ENCODE measurements at places on chromosomes 4 and X.

- no peak for DNase-seq
Measured at GRCh38 chr4:40733752-40734151, 16.0 kb upstream of the NSUN7 start.

GRCh38 chrX:150348365-150348764 is 14.8 kb upstream of the MAMLD1 start:
- no peak for DNase-seq

DNA sequence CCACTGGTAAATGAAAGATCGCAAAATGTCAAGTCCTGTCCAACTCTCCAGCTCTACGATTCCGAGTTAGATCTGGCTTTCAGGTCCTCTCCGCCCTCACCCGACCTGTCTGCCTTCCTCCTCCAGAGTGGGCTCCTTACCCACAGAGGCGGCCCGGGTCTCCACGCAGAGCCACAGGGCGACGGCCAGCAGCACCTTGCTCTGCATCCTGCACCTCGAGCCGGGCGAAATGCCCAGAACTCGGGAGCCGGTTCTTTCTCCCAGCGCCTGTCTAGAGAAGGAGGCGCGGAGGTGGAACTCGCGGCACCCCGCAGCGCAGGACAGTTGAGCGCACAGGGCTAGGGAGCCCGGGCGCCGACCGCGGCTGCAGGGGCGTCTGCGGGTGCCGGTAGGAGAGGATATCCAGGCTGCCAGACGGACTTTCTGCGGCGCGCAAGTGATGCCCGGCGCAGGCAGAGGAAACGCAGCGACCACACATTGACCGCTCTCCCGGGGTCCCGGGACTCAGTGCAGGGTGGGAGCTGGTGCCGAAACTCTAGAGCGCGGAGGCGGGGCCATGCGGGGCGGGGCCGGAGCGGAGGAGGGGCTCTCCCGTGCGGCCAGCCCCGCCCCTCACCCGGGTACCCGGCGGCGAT is at the start of gene KDR:
TSS of gene KDR (minus strand) at position 509 of the 635 bp plus-strand sequence. CDS start at position 207, 302 bp downstream.
- no peak for DNase-seq

GRCh38 chrX:42708222-42708621 is 69.7 kb downstream of the PPP1R2C start:
- DNase-seq = no peak

- DNase-seq = no peak
Measured at GRCh38 chrX:38887222-38887621, 86.0 kb downstream of the MID1IP1 start.

- DNase-seq = no peak
Measured at GRCh38 chr4:159224408-159224807, 121.5 kb downstream of the RAPGEF2 start.

GRCh38 chr4:105989485-105990242 is 94.4 kb downstream of the NPNT start:
- DNase-seq = no peak

DNA sequence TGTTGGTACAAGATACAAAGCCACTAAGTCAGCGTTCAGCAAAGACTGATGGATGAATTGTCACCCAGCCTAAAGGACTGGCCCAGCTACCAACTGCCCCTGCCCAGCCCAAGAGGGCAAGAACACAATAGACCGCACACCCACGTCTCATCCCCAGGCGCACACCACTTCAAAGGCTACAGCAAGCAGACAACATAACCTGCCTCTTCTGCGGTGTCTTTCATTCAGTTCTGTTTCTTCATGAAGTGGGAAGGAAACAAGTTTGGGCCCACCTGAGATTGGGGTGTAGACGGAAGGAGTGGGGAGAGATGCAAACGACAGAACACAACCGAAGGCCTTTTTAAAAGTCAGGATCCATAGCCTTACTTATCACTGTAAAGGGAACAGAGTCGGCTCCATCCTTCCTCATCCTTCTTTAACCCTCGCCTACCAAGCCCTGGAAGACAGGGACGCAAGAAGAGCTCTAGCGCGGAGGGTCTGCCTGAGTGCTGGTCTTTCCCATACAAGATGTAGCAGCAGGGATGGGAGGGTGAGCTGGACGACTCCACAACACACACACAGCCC is 691 bp downstream of the SCARB2 start:
- peak; percentile 28 for DNase-seq

GRCh38 chr4:112509243-112510141 is 6.5 kb downstream of the NEUROG2 start:
- DNase-seq = no peak

GRCh38 chrX:2504706-2505332 is 4.0 kb upstream of the DHRSX start:
- DNase-seq = no peak

- no peak for DNase-seq
Measured at GRCh38 chrX:13357925-13358324, 38.1 kb upstream of the ATXN3L start.

DNA sequence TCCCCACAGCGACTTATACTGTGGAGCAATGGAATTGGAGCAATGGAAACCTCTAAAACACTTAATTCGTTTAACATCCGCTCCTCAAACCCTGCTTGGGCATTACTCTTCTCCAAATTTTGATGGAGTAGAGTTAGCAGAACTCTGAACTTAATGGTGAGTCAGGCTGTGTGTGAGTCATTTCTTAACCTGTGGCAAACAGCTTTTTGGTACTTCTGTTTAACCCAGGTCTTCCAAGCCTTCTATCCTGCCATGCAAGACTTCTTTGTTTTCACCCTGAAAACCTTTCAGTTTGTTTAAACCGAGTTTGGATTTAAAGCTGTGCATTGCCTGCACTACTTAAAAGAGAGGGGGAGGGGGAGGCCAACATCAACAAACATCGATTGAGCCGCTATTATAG is 3.6 kb upstream of the AMOT start:
- DNase-seq = no peak

DNA sequence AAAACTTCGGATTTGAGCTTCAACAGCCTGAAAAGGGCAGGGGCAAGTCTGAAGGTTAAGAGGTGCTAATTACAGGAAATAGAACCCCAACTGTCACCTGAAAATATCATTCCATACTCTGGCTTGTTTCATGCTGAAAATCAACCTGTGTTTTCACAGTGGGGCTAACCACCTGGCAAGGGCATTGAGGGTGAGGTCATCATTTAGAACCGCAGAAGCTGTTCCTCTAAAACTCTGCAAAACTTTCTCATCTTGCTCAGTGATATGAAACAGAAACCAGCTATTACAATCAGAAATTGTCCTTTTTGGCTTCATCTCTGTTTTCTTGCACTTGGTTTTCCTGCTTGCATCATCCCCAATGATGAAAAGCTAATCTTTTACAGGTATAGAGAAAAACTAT is 247.6 kb downstream of the DCLK2 start:
- no peak for DNase-seq

- no peak for DNase-seq
Measured at GRCh38 chr4:177455561-177455970, 13.3 kb upstream of the AGA start.

DNA sequence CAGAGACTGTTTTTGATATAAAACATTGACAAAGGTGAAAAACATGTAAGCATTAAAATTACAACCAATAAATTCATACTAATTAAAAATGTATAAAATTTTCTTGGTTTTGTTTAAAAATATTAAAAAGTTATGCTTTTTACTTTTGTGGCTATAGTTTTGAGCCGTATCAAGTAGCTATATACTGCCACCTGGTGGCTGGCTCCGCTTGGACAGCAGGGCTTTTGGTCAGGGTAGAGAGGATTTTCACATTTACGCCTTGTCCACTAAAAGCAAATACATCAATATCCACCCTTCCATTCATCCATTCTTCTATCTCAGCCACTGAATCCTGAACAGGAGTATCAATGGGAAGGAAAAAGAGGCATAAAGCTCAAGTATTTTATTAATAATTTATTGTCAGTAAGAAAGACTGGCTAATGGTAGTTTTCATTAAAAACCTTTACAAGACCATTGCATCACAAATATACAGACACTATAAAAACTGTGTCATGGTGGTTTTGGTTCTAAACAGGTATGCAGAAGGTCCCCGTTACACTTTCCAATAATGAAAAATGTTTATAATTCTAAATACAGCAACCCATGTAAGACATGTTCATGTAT is 32.1 kb upstream of the MTNR1A start:
- peak; percentile 5 for DNase-seq

- DNase-seq = no peak
Measured at GRCh38 chr4:101155945-101156344, 191.4 kb downstream of the PPP3CA start.

DNA sequence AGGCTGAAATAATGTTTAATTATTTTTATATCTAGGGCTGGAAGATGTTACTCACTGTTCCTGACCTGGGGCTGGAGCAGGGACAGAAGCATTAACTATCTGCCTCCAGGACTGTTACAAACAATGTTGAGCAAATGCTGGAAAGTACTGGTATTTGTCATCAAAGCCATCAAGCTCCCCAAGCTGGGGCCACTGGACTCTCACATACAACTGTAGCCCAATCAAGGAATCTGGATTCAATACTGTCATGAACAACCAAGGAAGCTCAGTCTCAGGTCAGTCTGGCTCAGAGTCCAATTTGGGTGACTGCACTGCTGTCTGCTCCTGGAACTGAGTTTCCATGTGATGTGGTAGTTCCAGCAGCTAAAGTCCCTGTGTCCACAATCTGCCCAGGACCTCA is 50.4 kb downstream of the APOO start:
- no peak for DNase-seq

DNA sequence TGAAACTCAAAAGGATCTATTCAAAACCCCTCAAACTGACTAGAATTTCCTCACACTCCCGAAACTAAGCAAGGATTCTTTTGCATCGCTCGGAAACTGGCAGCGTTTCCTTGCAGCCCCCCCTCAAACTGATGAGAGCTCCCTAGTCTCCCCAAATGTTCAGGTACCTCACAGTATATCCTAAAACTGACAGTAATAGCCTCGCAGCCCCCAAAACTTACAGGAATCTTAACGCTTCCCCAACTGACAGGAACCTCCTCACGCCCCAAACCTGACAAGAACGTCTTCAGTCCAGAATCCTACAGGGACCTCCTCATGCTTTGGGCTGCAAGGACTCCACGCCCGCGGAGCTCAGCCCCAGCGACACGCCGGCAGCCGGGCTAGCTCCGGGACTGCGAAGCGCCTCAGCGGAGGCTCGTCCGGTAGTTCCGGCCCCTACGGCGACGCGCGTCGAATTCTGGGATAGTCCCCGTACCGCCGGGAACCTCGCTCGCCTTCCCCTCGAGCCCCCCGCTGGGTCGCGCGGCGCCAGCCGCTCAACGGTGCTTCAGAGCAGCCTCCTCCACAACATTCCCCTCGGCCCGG is 640 bp downstream of the PHF8 start:
- DNase-seq = no peak

GRCh38 chr4:84167093-84167492 is 332.0 kb downstream of the NKX6-1 start:
- DNase-seq = peak; percentile 12

GRCh38 chrX:132094164-132094563 is 33.7 kb downstream of the FRMD7 start:
- DNase-seq = no peak

- DNase-seq = peak; percentile 2
Measured at GRCh38 chrX:41421071-41421729, 25.9 kb upstream of the NYX start.

GRCh38 chrX:150062292-150063137 is 124.2 kb upstream of the EOLA2 start:
- no peak for DNase-seq

GRCh38 chrX:101385795-101386541 is at the start of gene BTK:
BTK (minus strand) TSS chrX:101386191; CDS start chrX:101375284, 10,907 bp downstream.
- DNase-seq = no peak

- no peak for DNase-seq
Measured at GRCh38 chr4:100736641-100737451, 219.0 kb upstream of the EMCN start.

GRCh38 chrX:150610446-150610845 is 42.0 kb downstream of the MTM1 start:
- no peak for DNase-seq

DNA sequence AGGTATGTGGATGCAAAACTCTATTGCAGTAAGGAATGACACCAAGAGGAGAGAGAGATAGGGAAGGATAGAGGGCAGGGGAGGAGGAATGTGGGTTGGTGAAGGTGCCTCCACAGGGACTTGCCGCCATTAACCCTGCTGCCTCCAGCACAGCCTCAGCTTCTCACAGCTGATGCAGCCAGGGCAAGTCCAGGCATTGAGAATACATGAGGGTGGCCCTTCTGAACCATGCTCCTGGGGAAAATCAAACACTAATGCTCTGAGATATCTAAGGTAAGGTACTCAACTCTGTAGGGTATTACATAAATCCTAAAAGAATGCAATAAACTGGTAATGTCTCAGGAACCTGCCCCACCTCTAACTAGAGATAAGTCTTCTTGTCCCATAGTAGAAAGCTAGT is 28.7 kb downstream of the UGT2B7 start:
- DNase-seq = no peak

GRCh38 chrX:149881081-149881711 is at the start of gene MAGEA8:
MAGEA8 (plus strand) TSS chrX:149881183; CDS start chrX:149884273, 3,090 bp downstream.
- no peak for DNase-seq

DNA sequence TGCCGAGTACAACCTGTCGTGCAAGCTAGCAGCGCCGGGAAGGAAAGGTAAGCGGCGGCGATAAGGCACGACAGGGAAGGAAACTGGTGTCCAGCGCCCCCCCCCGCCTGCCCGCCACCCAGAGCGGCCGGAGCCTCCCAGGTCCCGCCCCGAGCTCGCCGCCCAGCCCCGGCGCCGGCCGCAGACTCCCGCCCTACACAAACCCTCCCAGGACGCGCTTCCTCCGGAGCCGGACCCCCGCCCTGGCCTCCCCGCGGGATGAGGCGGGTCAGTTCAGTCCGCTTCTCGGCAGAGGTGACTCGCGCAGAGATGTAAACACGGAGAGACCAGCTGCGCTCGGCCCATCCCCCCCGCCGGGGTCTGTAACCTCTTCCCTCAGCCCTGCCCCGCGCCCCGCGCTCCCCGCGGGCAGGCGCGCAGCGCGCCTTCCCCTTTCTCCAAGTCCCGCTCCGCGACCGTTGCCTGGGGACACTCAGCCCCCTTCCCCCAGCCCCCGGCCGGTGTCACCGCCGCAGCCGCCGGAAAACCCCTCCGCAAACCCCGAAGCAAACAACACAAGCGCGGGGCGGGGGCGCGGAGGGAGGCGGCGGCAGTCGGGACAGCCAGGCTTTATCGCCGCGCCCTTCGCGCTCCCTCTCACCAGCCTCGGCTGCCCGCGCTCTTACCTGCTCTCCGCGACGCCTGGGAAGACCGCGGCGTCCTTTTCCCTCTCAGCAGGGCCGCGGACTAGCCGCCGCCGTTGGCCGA is 543 bp downstream of the ELF2 start:
- DNase-seq = no peak

DNA sequence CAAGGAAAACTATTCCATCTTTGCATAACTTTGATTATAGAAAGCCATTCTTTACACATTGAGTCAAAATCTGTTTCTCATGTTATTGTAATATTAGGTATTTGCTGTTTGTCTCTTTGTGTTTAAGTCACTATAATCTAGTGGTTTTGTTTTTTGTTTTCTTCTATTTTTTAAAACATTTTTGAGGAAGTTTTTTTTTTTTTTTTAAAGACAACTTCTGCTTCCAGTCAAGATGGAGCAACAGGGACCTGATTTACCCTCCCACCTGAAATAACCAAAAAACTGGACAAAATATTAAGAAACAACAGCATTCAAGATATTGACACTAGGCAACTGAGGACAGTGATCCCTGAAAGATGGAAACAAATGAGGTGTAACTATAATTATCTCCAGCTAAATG is 18.4 kb upstream of the NSUN7 start:
- DNase-seq = no peak

- DNase-seq = no peak
Measured at GRCh38 chrX:21863241-21863640, 7.5 kb downstream of the YY2 start.

Data from NCI-H1694 (cell line).